Mammary epithelial cell (primary cell): ENCODE measurements at places on chromosomes 12 and 14. TPM values are rescaled to one million over a fixed set of nuclear protein-coding genes. Genes with fewer than 3 reads are reported as not detected.

DNA sequence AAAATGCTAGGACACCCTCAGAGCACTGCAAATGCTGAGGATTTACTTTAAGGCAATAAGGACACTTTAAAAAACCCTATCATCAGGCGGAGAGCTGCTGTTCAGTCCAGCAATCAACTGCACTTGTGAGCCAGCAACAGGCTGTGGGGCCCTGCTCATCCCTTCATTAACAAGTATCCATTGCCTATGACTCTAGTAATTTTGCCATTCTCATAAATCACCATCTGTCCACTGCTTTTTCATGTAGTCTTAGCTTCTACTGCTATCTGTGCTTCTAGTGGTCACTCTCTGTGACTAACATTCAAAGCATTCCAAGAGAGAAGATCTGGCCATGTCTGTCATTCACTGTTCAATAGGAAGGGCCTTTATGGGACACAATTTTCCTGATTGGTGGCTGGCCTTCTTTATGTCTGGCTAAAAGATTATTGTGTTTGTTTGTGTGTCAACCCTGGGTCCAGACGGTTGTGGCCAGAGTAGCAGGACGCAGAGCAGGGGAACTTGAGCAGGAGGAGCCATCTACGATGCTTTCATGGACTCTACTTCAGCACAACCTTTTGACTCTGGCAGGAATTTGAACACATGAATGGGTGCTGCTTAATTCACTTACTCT lies 3.6 kb upstream of the KRAS start:
- no peak for DNase-seq

DNA sequence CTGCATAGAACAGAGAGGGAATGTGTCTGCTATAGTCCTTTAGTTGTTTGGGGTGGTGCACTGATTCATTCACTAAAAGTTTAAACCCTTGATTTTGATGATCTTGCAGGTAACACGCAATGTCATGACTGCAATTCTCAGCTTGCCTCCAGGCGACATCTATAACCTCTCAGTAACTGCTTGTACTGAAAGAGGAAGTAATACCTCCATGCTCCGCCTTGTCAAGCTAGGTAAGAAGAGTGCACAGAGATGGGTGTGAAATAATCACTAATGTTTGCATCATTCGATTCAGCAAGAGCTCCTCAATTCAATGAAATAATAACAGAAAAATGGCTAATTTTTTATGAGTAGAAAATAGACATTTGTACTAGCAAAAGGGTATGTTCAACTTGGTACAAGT lies 203.7 kb downstream of the PTPRO start:
- peak; percentile 20 for DNase-seq

DNA sequence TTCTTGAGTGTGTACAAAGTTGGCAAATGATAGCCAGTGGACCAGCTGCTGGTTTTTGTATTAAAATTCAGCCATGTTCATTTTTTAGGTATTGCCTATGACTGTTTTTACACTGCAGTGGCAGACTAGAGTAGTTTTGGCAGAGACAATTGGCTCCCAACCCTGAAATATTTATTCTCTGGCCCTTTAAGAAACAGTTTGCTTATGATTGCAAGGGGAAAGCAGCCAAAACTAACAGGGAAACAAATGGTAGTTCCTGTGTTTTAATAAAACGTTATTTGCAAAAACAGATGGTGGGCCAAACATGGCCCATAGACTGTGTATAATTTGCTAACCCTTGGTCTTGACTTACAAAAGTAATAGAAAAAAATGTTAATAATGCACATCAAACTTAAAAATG lies 110.2 kb downstream of the ALX1 start:
- DNase-seq = no peak

DNA sequence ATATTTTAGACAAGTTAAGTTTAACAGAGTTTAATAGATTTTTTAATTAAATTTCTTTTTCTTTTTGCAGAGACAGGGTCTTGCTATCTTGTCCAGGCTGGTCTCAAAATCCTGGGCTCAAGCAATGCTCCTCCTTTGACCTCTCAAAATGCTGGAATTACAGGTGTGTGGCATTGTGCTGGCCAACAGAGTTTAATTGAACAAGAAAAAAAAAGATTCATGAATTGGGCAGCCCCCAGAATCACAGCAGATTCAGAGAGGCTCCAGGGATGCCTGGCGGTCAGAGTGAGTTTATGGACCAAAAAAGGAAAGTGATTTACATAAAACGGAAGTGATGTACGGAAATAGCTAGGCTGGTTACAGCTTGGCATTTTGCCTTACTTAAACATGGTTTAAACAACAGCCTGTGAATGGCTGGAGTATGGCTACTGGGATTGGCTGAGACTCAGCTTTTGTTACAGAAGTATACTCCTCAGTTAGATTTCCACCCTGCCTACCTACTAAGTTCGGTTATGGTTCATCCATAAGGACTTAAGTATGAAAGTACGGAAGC lies 14.5 kb upstream of the TESPA1 start:
- no peak for DNase-seq

DNA sequence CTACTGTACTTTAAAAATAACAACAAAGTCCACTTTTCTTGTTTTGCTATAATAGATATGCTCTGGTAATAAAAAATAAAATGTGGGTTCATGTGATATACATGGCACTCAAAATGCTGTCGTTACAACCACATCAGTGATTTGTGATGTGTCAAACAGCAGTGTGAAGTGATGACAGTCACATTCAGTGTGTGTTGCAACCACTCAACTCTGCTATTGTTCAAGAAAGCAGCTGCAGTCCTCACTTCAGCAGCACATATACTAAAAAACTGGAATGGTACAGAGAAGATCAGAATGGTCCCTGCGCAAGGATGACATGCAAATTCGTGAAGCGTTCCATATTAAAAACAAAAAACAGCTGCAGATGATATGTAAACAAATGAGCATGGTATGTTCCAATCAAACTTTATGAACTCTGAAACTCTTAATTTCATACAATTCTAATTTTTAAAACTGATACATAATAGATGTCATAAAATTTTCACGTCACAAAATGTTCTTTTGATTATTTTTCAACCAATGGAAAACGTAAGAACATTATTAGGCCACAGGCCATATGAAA lies 6.7 kb downstream of the TRMT5 start:
- no peak for DNase-seq

DNA sequence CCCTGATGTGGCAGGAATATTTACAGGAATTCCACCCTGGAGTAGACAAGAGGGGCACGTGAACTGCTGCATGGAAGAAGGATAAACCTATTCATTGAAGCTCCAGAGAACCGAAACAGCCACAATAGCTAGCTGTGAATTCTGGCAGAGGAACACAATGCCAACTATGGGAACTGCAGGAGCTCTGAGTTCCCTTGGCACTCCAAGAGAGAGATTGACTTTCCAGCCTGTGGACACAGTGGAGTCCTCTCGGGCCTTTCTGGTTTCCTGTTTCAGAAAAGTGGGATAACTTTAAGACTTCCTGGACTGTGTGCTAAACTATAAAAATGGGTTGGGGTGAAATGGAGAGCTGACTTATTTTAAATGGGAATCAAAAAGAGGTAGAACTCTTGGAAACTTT lies 11.9 kb downstream of the CACNA2D4 start:
- no peak for DNase-seq

The CCDC197 gene
- not detected in 2 replicates for total RNA-seq

The NR4A1 gene
- 2.4 and 2.9 TPM in 2 replicates for total RNA-seq
